ENCODE measurements at places on chromosomes 6 and 20.

DNA sequence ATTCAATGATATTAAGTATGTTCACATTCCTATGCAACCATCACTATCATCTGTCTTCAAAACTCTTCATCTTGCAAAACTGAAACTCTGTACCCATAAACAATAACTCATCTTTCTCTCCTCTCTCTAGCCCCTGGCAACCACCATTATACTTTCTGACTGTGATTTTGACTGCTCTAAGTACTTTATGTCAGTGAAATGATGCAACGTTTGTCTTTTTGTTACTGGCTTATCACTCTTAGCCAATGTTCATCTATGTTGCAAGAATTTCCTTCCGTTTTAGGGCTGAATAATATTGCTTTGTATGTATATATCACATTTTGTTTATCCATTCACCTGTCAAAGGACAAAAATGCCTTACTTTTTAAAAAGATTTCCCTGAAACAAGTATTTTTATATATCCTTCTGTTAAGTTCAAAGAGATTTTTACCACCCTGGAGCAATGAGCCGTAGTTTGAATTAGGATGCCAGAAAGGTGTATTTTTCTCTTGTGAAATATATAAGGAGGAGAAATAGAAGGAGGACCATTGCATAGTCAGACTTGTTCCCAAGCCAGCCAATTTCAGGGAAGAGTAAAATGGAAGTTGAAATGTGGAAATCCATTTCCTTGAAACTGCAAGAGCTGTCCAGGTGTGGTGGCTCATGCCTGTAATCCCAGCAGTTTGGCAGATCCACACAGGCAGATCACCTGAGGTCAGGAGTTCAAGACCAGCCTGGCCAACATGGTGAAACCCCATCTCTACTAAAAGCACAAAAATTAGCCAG lies 4.0 kb upstream of the CGAS start:
- DNase-seq = peak; percentile 9

DNA sequence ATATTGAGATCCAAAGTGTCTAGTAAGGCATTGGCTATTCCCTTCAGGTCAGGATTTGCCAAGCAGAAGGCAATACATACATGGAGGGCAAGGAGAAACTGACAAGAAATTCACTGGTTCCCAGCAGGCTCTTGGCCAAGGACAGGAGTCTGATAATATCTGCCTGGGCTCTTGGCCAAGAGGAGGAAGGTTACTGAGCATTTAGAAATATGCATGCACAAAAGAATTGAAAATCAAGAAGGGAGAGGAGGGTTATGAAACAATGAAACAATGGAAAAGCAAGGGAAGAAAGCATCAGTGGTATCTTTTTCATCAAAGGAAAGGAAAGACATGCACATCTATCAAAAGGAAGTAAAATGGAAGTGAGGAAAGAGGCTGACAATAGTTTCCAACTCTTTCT lies 42.4 kb downstream of the ARHGAP18 start:
- DNase-seq = peak; percentile 52

DNA sequence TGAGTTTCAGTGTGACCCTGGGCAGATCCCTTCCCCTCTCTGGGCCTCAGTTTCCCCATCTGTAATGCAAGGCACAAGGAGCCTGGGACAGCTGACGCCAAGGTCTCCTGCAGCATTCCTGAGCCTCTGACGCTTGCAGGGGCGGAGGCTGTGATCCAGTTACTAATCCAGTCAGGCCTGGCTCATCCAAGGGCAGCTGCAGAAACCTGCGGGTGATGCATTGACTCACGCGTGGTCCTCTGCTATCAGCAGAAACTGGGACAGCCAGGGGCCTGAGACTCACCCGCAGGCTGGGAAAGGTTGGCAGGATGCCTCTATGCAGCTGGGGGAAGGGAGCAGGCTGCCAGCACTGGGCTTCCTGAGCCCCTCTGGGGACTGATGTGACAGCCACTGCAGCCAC lies 65.0 kb upstream of the SIRPA start:
- DNase-seq = peak; percentile 64

DNA sequence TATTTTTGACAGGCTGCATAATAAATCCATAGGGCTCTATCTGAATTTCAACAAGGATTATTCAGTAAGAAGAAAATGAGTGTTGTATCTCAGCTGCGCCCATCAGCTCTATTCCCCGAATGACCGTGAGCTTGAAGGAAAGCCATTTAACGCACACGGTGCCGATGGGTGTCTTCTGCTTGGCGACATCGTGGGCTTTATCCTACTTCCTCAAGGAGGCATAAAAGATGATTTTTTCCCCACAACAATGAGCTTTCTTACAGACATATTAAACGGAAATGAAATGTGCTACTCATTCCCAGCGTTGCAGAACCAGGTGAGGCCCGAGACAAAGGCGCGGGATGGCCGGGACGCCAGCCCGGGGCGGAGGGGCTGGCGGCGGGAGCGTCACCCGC lies 710 bp downstream of the DYNLT1 start:
- DNase-seq = no peak

GRCh38 chr6:14276071-14276470 lies 158.5 kb downstream of the CD83 start:
- DNase-seq = no peak

DNA sequence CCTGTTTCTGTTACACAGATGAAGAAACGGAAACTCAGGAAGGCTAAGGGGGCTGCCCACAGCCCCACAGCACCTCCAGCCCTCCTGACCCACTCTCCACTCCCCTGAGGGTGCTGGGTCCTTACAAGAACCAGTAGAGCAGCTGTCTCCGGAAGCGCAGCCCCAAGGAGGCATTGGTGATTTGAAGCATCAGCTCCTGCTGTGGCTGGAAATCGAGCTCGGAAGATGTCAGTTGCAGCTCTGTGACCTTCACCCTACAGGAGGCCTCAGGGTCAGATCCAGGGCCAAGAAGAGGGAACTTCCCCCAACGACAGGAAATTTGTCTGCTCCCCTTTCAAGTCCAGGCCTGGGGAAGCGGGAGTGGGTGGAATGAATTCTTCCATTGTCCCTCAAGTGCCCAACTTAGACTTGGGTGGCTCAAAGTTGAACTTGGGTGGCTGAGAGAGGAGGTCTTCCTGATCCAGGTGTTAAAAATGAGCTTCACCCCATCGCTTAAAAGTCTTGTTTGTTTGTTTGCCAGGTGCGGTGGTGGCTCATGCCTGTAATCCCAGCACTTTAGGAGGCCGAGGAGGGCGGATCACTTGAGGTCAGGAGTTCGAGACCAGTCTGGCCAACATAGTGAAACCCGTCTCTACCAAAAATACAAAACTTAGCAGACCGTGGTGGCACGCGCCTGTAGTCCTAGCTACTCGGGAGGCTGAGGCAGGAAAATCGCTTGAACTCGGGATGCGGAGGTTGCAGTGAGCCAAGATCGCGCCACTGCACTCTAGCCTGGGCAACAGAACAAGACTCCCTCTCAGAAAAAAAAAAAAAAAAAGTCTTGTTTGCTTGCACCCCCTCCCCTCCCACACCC lies 1.9 kb downstream of the PLTP start:
- DNase-seq = no peak

- no peak for DNase-seq
Measured at GRCh38 chr6:83153883-83154521, 39.1 kb downstream of the PGM3 start.

DNA sequence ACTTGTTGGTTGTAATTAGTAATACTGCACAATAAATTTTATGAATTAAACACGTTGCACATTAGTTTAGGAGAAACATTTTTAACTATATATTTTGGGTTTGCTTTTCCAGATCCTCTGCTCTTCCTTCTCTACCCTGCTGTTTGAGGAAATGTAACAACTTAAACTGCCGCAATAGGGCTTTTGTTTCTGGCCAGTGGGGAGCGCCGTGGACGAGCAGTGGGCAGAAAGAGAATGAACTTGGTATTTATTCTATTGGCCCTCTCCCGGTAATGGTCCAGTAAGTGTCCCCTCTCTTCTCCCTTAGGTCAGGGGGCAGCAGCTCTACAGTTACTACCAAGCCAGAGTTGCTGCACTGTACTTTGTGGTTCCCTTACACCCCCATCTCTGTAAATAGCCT lies 35.2 kb upstream of the EPHA7 start:
- DNase-seq = no peak

DNA sequence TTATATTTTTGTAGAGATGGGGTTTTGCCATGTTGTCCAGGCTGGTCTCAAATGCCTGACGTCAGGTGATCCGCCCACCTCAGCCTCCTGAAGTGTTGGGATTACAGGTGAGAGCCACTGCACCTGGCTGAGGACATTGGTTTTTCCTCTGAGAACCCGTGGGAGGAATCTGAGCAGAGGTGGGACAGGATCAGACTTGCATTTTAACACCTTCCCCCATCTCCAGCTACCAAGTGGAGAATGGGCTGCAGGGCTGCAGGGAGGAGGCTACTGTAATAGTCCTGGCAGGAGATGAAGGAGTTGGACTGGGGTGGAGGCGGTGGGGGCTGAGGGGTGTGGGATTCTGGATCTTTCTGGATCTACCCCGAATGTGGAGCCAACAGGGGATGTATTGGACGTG lies 24.5 kb downstream of the FAM110A start:
- DNase-seq = no peak

GRCh38 chr6:90892271-90892670 lies 305.4 kb upstream of the MAP3K7 start:
- DNase-seq = no peak

DNA sequence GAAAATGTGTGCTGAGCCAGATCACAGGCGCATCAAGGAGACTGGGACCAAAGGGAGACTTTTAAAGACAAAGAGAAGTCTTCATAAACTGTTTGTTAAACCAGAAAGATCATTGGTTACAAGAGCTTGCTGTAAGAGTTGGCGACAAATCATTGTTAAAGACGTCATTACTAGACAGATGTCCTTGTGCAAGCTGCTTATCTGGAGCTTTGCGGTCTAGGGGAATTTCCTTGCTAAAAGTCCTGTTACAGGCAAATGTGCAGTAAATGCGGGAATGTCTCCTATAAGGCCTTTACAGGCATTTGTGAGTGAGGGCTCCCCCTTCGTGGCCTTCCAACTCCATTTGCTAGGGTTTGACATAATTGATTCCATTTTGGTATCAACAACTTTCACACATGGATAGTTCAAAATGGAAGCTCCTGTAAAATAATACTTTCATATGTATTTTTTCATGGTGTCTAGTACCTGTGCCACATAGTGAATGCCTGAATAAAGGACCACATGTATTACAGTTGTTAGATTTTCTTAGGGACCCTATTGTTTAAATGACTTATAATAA lies 362.4 kb downstream of the UTRN start:
- DNase-seq = no peak

- no peak for DNase-seq
Measured at GRCh38 chr20:15515691-15516090, 1057.6 kb downstream of the KIF16B start.

- DNase-seq = no peak
Measured at GRCh38 chr20:64176551-64176950, 12.3 kb downstream of the MYT1 start.

- DNase-seq = peak; percentile 99
Measured at GRCh38 chr6:159716247-159717096, 10.8 kb upstream of the WTAP start.

- DNase-seq = peak; percentile 25
Measured at GRCh38 chr6:148495029-148495428, 152.4 kb downstream of the SASH1 start.

- DNase-seq = no peak
Measured at GRCh38 chr6:80667006-80667405, 560.5 kb downstream of the BCKDHB start.
